Stimulated activated CD4-positive, alpha-beta T cell treated with anti-CD3 and anti-CD28 coated beads, TNF-alpha, amount 100 ng/mL, for 24 hours (primary cell): ENCODE measurements at places on chromosomes 7 and 10.

DNA sequence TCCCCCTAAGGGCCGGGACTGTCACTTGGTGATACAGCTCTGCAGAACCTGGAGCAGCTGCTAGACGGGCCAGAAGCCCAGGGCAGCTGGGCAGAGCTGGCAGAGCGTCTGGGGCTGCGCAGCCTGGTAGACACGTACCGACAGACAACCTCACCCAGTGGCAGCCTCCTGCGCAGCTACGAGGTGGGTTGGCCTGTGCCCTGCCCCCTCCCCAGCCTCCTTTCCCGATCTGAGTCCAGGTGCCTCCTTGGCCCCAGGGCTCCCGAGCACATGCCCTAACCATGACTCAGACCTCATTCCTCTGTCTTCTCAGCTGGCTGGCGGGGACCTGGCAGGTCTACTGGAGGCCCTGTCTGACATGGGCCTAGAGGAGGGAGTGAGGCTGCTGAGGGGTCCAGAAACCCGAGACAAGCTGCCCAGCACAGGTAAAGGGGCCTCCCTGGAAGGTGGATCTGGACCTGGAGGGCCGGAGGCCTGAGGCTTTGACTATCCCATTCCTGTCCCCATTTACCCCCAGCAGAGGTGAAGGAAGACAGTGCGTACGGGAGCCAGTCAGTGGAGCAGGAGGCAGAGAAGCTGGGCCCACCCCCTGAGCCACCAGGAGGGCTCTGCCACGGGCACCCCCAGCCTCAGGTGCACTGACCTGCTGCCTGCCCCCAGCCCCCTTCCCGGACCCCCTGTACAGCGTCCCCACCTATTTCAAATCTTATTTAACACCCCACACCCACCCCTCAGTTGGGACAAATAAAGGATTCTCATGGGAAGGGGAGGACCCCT lies 6.4 kb downstream of the NFKB2 start:
- DNase-seq, result no peak

DNA sequence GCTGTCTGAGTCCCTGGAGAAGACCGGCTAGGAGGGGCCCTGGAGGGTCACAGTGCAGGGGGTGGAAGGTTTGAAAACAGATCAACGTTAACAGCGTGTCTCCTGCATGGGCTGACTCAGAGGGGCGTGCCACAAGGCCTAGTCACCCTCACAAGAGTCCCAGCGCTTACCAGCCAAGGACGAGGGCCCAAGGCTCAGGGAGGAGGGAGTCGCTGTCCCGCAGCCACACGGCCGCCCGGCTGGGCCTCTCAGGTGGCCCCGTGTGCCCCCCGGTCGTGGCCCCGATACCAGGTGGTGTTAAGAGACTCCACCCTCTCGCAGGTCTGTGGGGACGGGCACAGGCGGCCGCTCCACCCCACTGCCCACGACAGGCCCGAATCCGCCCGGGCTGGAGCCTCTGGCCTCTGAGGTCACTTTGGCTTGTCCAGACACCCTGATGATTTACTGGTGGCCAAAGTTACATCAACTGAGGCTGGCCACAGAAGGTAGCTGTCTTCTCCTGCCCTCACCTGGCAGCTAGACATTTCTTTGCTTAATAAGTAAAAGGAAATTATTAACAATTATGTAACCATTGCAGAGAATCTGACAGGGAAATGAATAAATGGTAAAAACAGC lies 34.0 kb downstream of the FAM20C start:
- no peak for DNase-seq

DNA sequence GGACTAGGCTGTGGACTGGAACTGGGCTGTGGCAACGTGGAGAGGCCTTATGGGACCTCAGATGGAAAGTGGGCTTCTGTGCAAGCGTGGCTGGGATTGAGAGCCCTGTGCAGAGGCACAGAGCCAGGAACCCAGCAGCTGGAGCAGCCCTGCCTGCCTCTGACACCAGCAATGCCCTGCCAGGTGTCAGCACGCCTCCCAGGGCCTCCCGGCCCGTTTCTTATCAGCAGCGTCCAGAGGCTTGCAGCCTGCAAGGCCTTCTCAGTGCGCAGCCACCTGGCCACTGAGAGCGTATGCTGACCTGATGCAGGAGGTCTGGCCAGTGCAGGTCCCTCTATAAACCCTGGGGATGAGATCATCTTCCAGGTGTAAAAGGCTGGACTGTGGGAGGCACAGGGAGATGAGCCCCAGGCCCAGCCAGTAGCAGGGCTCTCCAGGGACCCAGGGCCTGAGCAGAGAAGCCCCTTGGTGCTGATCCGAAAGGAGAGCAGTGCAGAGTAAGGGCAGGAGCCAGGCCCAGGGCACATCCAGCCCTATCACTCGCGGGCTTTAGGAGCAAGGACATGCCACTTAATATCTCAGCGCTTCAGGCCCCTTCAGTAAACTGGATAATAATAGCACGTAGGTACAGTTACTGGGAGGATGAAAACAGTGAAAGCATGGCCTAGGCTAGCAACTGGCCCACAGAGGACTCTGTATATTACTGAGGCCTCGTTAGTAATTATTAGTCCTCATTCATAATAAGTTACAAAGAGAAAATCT lies 38.8 kb upstream of the ANTXRL start:
- DNase-seq, result no peak

DNA sequence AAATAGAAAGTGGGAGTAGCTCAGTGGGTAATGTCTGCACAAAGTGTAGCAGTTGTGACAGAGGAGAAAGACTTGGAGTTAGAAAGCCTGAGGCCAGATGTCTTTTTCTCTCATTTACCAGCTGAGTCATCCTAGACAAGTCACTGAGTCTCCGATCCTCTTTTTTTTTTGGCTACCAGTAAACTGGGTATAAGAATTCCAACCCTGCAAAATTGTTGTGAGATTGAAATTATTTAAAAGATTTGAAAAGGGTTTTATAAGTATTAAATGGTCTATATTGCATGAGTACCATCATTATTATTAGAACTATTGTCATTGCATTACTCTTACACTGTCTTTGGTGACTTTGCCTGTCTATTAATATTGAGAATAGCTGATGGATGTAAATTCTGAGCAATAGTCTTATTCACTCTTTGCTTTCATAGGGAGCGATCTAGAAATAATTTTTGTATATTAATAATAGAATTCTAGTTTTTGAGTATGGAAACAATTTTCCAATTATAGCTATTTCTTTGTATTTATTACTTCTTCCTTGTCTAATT lies 74.0 kb downstream of the ARID5B start:
- DNase-seq, result no peak

DNA sequence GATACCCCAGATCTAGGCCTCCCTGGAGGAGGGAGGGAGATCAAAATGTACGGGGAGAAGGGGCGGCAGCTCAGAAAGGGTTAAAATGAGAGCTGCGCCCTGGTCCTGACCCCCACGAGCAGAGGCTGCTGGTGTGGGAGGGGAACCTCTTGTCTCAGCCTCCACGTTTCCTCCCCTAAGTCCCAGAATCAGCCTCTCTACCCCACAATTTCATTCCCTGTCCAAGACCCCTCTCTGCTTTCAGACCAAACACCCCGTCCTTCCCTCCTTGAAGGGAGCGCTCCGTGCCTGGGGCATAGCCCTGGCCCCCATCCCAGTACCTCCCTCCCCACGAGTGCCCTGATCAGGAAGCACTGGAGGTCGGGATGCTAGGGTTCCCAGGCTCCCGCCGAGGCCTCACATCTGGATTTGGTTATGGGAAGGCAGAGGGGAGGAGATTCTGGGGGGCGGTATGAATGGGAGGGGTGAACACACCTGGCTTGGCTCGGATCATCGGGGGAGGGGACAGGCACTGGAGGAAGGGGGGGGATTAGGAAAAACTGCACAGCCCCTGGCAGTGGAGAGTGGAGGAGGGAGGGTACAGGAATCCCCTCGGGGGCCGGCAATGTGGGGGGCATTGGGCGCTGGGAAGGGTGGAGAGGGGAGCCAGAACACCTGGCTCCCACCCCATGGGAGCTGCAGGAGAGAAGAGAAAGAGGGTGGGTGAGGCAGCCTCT lies 2.7 kb downstream of the EPHB4 start:
- no peak for DNase-seq

- DNase-seq, result no peak
These were observed 11.0 kb downstream of the MYO1G start for GRCh38 chr7:44967571-44968446.

- DNase-seq, result no peak
These were observed 615.0 kb downstream of the ANKRD7 start for GRCh38 chr7:118839515-118839914.

- peak; percentile 5 for DNase-seq
These were observed 143.2 kb downstream of the JAZF1 start for GRCh38 chr7:28037220-28038010.

GRCh38 chr10:93604146-93604545 lies 3.1 kb upstream of the RBP4 start:
- no peak for DNase-seq

DNA sequence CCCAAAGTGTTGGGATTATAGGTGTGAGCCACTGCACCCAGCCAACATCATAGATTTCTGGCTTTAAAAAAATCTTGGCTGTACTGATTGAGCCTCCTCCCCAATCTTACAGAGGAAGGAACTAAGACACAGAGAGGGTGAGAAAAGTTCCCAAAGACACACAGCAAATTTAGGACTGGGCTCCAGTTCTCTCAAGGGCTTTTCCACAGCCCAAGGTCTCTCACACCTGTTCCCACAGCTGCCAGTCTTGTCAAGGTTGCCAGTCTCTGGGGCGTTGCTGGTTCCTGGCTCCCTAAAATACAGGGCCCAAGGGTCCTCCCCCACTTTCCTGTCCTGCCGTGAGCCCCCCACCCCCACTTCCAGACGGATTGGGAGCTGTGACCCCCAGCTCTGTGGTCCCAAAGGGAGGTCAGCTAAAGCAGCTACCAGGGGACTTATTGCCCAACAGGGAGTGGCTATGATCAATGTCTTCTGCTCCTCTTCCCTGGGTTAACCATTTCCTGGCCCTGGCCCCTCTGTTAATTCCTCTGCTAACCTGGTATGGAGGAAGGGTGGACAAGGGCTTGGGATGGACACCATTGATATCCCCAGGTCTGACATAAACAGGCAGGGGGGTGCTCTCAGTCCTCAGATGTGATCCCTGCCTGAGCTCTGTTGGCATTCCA lies 3.1 kb upstream of the ZAN start:
- no peak for DNase-seq

DNA sequence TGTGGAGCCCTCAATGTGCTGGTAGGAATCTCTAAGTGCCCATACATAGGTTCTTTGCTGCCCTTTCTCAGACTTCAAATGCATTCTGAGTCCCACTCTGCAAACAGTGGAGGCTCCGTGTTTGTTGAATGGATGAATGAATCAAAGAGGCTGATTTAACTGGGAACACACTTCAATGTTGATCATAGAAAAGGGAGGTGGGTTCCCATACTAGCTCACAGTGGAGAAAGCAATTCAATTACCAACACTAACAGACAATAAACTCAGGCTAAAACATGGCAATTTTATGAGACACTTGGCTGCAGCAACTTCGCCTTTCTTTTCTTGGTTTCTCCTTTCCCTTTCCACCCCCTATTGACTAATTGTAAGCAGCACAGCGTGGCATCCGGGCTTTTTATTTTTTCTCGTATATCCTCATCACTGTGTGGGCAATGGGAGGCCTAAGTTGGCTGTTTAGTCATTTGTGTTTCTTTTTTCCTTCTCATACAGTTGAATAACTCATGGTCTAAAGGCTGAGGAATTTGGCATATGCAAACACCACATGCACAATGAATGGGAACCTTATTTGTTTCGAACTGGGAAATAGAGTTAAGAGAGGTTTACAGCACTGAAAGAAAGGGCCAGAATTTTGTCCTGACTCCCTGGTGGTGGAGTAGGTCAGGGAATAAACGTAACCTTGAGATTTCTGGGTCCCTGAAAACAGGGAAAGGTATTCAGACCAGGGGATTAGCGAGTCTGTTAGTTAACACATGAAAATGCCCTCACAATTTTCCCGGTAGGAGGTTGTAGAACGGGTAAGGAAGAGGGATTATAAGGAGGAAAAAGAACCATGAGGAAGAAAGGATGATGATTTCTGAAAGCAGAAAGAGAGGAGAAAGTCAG lies 858.5 kb downstream of the KCNMA1 start:
- no peak for DNase-seq

DNA sequence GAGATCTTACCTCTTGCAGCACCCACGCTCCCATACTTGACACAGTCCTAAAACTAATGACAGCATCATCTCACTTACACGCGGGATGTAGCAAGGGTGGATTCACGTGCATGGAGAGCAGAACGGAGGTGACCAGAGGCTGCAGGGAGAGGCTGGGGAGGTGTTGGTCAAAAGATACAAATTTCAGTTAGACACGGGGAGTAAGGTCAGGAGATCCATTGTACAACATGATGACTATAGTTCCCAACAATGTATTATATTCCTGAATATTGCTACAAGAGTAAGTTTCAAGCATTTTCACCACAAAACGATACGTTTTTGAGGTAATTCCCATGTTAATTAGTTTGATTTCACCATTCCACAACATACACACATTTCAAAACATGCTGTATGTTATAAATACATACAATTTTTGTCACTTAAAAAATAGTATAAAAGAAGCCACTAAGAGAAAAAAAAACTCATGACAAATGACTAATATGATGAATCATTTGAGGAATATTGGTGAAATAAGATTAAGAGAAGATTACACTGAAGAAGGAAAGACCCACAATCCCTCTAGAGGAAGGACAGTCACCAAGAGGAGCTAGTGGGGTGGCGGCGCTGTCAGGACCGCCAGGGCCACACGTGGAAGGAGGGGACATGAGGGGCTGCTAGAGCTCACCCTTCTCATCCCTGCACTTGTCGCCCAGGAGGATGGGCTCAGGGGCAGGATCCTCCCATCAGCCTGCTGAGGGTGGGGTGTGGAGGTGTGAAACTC lies 49.4 kb upstream of the EGFR start:
- no peak for DNase-seq

- DNase-seq, result no peak
These were observed 7.0 kb upstream of the PRR15 start for GRCh38 chr7:29556405-29557195.

GRCh38 chr10:85318809-85319807 lies 990.7 kb downstream of the CCSER2 start:
- DNase-seq, result no peak

- DNase-seq, result no peak
These were observed 73.1 kb downstream of the BMPR1A start for GRCh38 chr10:86829472-86829871.

DNA sequence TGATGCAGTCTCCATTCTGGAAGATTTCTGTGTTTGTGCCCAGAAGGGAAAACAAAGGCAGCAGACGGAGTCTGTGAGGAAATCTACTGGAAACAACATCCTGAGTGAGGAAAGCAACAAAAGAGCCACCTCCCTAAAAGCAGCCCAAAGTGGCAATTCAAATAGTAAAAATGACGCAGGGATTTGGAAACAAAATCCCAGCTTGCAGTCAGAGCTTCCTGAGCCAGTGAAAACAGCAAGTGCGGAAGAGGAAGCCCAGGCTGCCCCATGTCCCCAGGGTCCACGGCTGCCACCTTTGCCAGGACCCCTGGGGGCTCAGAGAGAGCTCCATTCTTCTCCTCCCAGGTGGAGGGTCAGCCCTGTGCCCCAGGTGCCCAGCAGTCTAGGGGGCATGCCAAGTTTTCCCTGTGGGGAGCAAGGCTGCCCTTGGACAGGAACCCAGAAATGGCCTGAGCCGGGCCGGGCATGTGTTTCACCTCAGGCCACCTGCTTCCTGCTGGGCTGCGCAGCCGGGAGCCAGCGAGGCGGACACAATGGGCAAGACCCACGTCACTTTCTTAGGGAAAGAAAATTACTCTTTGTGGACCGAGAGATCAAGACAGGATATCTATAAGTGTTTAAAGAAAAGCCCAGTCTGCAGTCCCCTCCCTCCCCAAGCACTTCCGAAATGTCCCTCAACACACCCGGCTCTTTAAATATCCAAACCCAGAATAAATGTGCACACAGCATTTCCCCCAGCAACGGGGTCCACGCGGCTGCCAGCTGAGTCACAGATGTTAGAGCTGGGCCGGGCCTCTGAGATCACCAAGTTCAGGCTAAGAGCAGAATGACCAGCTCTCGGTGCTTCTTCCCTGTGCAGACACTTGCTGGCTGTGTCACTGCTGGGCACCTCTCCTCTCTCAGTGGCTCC lies 231.1 kb downstream of the ARHGAP12 start:
- no peak for DNase-seq
